Nucleus accumbens (tissue), 56 donors: ENCODE measurements at places on chromosomes 3 and 15.

GRCh38 chr3:139112230-139112558, 67.5 kb upstream of the PRR23C start:
- DNase-seq: no peak

DNA sequence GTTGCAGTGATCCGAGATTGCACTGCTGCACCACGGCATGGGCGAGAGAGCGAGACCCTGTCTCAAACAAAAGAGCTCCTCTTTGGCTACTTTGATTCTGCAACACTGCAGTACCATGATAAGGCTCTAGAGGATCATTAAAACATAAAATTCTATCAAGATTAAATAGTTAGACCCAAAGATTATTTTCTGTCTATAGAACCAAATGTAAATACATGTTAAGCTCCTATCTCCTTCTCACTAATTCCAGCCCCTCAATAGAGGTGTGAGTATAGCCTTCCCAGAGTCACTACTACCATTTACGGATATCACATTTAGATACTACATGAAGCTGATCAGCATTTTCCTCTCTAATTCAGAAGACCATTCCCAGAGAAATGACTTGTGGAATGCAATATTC, 4.3 kb upstream of the MUC13 start:
- DNase-seq: no peak

DNA sequence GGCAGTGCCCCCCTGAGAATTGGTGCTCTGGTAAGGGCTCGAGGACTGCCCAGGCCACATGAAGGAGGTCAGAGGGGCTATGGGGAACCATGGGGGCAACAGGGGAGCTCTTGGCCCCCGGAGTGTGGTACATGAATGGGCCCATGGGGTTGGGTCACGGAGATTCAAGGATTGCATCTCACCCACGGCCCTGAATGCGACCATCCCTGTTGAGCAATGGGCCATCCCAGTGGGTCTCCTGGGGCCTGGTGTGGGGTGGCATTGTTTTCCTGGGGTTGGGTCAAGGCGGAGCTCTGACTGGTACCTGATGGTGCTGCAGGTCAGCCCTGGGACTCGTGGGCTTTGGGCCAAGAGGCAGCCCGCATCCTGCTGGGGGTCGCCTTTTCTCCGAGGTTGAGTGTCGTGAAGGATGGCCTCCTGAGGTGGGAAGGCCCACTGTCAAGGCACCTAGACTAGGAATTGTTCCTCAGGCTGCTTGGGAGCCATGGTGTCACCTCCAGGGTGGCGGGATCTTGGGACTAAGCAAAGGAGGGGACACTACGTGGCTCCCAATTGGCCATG, 198.3 kb downstream of the UBE3A start:
- no peak for DNase-seq

- no peak for DNase-seq
Measured at GRCh38 chr3:156509189-156510174, 45.4 kb downstream of the SSR3 start.

GRCh38 chr3:104873331-104873730, 493.4 kb upstream of the ALCAM start:
- DNase-seq: no peak

- DNase-seq: no peak
Measured at GRCh38 chr3:73772076-73772886, 147.5 kb upstream of the PDZRN3 start.

- no peak for DNase-seq
Measured at GRCh38 chr15:81373176-81373575, 837 bp downstream of the TMC3 start.

- DNase-seq: no peak
Measured at GRCh38 chr3:106635271-106635670, 742.0 kb upstream of the CCDC54 start.

- no peak for DNase-seq
Measured at GRCh38 chr3:122523317-122523716, 8.6 kb upstream of the KPNA1 start.

- no peak for DNase-seq
Measured at GRCh38 chr3:106093616-106094015, 224.8 kb upstream of the CBLB start.

- no peak for DNase-seq
Measured at GRCh38 chr15:38518084-38518483, 46.5 kb downstream of the RASGRP1 start.

- no peak for DNase-seq
Measured at GRCh38 chr3:193640165-193640715, 47.2 kb downstream of the OPA1 start.

DNA sequence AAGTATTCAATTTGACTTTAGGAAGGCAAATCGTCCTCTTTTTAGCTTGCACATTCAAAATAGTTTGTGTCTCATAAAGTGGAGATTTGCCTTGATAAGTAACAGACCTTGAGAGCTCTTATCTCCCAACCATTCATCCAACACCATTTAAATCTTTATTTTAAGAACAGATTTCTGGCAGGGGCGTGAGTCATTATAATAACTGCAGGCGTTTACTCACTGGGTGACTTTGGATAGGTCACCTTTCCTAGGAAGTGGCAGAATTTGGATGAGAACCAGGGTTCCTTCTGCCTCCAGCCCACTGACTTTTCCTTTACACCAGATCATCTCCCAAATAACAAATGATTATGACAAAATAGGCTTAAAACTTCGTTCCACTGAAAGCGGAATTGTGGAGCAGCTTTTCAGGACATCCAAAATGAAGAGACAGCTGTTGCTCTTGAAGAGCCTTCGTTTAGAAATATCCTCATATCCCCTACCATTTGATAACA, 5.0 kb downstream of the LMCD1 start:
- no peak for DNase-seq

DNA sequence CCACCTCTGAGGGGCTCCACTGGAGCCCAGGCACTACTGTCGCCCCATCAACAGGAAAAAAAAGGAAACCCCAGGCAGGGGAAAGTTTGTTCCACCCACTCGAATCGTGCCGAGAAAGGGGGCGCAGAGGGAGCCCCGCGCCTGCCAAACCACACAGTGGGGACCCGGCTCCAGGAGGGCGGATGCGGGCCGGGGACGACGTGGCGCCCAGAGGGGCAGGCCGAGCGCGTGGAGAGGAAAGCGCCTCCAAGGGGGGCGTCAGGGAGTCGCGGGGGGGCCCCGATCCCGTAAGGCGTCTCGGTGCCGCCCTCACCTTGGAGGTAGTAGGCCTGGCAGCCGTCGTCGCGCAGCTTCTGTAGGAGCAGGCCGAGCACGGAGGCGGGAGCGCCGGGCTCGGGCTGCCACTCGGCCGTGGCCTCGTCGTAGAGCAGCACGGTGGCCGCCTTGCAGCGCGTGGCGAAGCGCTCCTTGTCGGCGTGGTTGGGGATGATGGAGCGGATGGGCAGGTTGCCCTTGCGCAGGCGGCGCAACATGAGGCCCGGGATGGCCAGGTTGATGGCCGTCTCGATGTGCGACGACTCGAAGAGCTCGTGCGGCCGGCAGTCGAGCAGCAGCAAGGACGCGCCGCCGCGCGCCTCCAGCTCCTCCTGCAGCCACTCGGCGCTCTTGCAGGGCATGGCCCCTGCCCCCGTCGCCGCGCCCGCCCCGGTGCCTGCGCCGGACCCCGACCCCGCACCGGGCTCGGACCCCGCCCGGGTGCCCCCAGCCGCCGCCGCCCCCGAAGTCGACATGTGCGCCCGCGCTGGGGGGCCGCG, 627 bp downstream of the DUSP7 start:
- no peak for DNase-seq

DNA sequence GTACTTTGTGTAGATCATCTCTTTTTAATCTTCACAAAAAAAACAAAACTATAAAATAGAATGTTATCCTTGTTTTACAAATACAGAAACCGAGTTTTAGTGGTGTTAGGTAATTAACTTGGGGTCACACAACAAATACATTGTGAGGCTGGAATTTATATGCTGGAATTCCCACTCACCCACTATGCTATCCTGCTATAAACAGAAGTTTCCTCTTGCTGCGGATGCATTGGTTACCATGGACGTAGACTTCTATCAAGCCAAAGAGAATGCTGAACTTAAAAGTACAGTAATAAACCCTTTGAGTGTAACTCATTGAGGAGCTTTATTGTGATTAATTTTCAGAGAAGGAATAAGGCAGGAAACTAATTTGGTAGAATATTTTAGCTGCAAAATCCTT, 9.2 kb downstream of the SNAP23 start:
- DNase-seq: no peak

- DNase-seq: no peak
Measured at GRCh38 chr15:67369359-67369998, 114.9 kb downstream of the IQCH start.

GRCh38 chr3:10470120-10471053, 35.0 kb downstream of the ATP2B2 start:
- DNase-seq: no peak

DNA sequence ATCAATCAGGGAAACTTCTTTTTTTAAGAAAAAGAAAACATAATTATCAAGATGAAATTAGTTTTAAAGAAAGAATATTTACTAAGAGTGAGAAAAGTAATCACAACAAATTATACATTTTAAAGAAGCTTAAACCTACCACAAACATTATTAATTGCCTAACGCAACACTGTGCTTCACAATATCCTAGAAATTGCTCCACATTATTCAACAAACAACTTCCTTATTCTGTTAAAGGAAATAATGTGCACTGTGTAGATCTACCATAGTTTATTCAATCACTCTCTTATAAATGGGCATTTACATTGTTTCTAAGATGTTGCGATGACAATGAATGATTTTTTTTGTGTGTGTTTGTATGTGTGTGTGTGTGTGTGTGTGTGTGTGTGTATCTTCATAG, 525.9 kb upstream of the KCNMB2 start:
- DNase-seq: no peak

DNA sequence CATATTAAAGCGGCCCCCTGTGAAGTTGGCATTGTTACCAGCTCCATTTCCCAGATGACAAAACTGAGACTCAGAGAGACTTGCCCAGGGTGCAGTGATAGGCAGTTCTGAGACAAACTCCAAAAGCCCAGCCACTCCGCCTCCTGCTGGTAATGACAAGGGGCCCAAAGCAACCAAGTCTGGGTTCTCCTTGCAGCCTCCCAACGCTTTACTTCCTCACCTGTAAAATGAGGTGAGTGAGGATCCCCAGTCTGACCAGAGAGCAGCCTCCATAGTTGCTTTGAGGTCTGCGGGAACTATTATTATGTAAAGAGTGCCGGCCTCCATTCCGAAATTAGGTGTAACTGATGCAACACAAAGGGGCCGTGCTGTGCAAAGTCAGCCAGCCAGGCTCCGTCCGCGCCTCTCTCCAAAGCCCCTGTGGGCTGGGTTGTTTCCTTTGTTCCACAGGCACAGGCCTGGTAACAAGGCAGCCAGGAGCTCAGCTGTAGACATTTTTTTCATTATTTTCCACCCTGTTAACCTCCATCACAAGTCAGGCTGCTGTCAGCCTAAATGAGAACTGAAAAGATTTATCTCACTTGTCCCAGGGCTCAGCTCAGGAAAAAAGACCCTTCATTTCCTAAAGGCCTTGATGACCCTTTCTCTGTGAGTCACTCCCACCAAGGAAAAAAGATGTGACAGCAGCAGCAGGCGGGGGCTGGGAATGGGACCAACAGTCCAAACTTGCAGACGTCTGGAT, 139.1 kb upstream of the RAD18 start:
- no peak for DNase-seq

GRCh38 chr3:59127071-59127470, 77.2 kb upstream of the CFAP20DC start:
- DNase-seq: no peak

- no peak for DNase-seq
Measured at GRCh38 chr3:42795621-42796181, 8.6 kb downstream of the HIGD1A start.

DNA sequence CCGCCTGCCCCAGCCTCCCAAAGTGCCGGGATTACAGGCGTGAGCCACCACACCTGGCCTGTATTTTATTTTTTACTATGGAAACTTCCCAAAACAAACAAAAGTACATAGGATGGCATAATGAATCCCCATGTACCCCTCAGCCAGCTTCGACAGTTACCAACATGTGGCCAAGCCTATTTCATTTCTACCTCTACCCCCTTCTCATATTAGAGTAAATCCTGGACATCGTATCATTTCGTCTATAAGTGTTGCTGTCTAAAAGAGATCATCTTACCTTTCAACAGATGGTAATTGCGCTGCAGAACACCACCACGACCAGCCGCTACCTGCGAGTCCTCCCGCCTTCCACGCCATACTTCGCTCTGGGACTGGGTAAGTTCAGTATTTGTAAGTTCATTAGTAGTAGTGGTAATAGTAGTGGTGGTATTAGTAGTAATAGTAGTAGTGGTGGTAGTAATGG, 44.9 kb downstream of the DLEC1 start:
- DNase-seq: no peak

DNA sequence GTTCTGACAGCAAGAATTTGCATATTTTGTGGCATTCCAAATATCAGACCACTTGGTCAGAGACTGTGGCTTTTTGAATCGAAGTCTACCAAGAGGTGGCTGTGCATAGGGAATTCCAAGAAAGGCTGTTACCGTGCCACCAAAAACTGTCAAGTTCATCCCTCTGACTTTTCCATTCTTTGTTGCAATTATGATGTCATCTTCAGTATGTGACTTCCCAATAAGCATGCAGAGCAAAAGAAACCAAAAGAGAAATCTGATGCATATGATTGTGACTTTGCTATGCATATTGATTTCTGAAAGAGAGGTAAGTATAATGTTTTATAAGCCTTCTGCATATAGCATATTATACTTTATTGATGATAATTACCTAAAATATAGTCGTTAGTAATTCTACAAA, 6.5 kb downstream of the BCHE start:
- no peak for DNase-seq

DNA sequence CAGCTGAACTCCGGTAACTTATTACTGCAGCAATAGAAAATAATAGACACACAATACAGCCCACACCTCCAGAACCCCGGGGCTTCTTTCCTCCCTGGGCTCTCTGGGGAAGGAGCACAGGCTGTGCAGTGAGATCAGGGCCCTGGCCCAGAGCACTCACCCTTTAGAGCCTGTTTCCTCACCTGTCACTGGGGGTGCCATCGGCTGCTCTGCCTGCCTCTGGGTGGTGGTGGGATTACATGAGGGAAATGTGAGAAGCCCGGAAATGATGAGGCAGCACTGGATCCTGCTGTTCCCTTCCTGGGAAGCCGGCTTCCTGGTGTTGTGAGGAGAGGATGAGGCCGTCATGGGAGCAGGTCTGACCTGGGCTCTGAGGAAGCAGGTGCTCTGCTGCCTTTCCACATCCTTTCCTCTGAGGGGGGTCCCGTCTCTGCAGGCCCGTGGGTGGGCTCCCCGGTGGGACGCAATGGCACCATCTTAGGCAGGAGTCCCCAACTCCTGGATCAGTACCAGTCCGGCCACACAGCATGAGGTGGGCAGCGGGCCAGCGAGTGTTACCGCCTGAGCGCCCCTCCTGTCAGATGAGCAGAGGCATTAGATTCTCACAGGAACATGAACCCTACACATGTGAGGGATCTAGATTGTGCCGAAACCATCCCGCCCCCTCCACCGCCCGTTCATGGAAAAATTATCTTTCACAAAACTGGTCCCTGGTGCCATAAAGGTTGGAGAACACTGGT, 220.9 kb upstream of the CTDSPL start:
- no peak for DNase-seq

DNA sequence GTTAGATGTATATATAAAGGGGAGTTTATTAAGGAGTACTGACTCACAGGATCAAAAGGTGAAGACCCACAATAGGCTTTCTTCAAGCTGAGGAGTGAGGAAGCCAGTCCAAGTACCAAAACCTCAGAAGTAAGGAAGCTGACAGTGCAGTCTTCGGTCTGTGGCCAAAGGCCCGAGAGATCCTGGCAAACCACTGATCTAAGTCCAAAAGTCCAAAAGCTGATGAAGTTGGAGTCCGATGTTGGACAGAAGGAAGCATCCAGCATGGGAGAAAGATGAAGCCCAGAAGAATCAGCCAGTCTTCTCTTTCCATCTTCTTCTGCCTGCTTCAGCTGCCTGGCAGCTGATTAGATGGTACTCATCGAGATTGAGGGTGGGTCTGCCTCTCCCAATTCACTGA, 107.5 kb downstream of the BCHE start:
- no peak for DNase-seq
